ENCODE measurements at places on chromosomes 3 and 15.

- no peak for DNase-seq
Observed at GRCh38 chr3:4793311-4793710, 185.9 kb upstream of the BHLHE40 start.

- no peak for DNase-seq
Observed at GRCh38 chr3:79297245-79297960, 470.4 kb downstream of the ROBO1 start.

DNA sequence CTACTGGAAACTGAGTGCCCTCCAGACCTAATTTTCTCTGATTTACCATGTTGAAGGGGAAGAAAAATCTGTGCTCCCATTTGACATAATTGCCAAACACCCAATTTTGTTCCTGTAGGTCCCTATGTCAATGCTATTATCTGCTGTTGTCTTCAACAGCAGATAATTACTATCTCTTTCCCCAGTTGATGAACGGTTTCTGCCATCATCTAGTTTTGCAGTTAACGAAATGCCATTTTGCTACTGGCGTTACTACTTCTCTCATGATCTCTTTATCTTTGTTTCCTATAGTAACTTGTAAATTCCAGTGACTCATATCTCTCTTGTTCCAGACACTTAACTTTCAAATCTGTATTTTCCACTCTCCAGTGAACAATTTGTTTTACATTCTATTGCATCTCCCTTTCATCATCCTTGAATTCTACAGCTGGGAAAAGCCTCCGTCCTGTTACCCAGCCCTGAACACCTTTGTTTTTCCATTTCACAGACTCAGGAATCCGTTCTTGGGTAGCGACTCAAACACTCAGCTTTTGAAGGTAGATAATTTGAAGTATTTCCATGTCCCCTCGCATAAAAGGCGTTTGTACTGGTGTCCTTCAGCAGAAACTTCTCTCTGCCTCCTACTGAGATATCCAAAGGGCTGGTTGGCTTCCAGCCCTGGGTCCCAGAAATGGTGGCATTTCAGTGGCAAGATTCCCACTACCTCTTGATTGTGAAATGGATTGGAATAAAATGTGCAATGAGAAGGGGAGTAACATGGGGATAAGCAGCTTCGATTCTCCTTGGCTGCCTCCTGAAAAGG is 111.7 kb downstream of the FOXB1 start:
- no peak for DNase-seq

DNA sequence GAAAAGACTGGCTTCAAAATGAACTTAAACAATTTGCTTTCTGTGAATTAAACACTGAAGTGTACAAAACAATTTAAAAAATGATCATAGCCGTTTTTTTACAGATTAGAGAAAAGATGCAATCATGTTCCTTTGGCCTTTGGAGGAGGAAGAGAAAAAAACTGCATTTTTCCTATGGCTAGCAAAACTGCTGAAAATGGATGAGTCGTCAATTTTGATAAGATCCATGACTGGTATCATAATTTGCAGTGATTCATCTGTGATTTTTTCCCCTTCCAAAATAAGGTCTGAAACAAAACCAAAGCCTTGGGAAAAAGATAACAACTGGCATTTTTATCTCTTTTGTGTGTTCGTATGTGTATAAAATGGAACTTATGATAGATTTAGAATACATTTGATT is 255.6 kb upstream of the SATB1 start:
- no peak for DNase-seq

- no peak for DNase-seq
Observed at GRCh38 chr3:112587336-112587735, 25.5 kb downstream of the SLC35A5 start.

DNA sequence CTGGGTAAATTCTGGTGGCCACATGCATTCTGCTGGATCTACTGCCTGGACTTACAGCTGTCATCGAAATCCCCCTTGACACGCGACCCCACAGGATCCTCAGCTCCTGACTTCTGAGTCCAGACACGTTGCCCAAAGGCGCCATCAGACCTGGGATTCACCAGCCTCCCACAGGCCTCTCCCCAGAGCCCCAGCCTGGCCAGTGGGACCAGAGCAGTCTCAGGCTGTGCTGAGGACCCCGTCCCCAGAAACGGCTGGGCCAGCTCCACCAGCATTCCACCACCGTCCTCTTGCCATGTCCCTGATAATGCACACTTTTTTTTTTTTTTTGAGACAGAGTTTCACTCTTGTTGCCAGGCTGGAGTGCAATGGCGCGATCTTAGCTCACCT is 166.1 kb downstream of the LRRK1 start:
- no peak for DNase-seq

- no peak for DNase-seq
Observed at GRCh38 chr15:89393056-89393455, 58.4 kb upstream of the POLG start.

GRCh38 chr3:119013951-119014350 is 20.7 kb downstream of the IGSF11 start:
- DNase-seq = no peak

DNA sequence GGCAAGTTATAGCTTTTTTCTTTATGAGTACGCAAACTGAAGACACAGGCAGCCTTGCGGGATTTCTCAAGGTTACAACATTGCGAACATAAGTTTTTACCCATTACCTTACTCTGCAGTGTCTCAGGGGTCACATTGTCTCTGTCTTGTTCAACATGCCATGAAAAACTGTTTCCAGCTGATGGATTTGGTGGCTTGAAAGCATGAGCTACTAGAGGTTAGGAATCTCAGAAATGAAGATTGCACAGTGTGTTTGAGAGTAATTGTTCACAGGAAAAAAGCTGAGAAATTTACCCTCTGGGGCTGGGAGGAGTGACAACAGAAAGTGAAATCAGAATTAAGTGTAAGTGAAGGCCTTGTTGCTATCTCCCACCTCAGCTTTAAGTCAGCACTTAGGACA is 568.6 kb downstream of the TAFA4 start:
- DNase-seq = no peak

- DNase-seq = no peak
Observed at GRCh38 chr15:101477851-101478362, 11.6 kb downstream of the PCSK6 start.

GRCh38 chr3:172853921-172854666 is 103.6 kb downstream of the ECT2 start:
- DNase-seq = no peak

GRCh38 chr15:95075792-95076677 is 844.7 kb downstream of the MCTP2 start:
- no peak for DNase-seq

GRCh38 chr3:46261926-46262594 is 19.8 kb downstream of the CCR3 start:
- no peak for DNase-seq

GRCh38 chr3:114221165-114221880 is 16.1 kb downstream of the ZNF80 start:
- DNase-seq = no peak

GRCh38 chr3:4587838-4588105 is 94.6 kb downstream of the ITPR1 start:
- no peak for DNase-seq

GRCh38 chr3:174938102-174938501 is 79.0 kb downstream of the NAALADL2 start:
- no peak for DNase-seq

DNA sequence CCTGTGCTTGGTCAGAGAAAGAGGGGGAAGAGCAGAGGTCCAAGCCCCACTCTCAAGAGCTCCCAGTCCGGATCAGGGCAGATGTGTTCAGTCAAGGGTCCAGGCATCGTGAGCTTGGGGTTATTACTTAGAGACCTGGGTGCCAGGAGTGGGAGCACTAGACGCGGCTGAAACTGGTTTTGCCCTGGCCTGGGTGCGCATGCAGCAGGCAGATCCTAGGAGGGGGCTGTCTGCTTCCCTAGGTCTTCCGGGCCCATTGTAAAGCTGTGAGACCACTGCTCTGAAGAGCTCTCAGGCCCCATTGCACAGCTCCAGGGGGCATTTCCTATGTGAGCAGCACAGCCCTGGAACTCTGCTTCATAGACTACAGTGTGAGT is 204.9 kb upstream of the LINGO1 start:
- no peak for DNase-seq

- DNase-seq = no peak
Observed at GRCh38 chr3:43214616-43215015, 71.7 kb upstream of the SNRK start.

- DNase-seq = no peak
Observed at GRCh38 chr15:34847598-34847997, 52.2 kb upstream of the ACTC1 start.

DNA sequence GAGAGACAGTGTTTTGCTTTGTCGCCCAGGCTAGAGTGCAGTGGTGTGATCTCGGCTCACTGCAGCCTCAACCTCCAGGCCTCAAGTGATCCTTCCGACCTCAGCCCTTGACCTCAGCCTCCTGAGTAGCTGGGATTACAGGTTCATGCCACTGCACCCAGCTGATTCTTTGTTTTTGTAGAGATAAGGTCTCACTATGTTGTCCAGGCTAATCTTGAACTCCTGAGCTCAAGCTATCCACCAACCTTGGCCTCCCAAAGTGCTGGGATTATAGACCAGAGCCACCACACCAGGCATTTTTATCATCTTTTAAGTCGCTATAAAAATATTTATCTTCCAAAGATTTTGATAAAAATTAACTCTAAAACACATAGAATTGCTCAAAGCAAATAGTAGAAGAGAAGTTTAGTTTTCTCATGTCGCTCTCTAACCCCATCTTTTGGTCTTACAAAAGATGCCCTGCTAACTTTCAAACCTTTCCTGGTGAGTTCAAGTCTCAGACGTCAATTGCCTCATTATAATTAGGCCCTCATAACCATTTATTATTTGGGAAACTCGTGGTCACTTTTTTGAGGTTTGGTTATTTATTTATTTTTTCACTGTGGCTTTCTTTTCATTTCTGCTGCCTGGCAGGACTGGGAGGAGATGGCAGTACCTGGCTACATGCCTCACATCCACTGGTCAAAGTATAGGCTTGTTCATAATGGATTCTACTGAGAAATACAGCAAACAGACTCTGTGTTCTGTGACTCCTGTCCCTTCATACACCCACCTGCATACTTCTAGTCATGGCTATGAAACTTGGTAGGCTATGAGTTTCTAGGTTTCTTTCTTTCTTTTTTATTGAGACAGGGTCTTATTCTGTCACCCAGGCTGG is 48.3 kb upstream of the DPPA4 start:
- DNase-seq = no peak

- DNase-seq = no peak
Observed at GRCh38 chr3:52085681-52086282, 29.4 kb upstream of the DUSP7 start.

- no peak for DNase-seq
Observed at GRCh38 chr3:136787349-136787748, 31.6 kb upstream of the SLC35G2 start.

- no peak for DNase-seq
Observed at GRCh38 chr3:39501968-39502837, 34.7 kb downstream of the MOBP start.

- no peak for DNase-seq
Observed at GRCh38 chr3:18786650-18787323, 361.5 kb upstream of the KCNH8 start.

- no peak for DNase-seq
Observed at GRCh38 chr3:182755308-182755707, 38.0 kb upstream of the ATP11B start.

DNA sequence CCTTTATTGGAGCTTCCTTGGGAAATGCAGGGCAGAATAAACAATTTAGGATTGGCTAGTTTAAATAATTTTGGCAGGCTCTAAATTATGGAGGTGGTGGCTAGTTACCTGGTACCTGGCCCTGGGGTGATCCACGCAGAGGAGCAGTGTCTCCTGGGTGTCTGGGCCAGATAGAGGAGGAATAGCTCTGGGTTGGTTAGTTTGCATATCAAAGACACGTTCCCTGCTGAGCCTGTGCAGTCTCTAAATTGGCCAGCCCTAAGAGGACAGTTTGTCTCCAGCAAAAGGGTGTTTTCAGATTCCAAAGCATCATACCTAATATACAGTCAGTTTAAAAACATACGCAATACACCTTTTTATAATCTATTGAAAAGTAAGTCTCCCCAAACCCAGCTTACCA is 333.3 kb upstream of the TPM1 start:
- no peak for DNase-seq

GRCh38 chr3:151818361-151818760 is 4.4 kb downstream of the AADAC start:
- no peak for DNase-seq

- DNase-seq = no peak
Observed at GRCh38 chr15:25717457-25718168, 145.5 kb downstream of the ATP10A start.

GRCh38 chr3:55907616-55908015 is 420.5 kb upstream of the WNT5A start:
- DNase-seq = no peak

GRCh38 chr3:135260025-135260424 is 465.0 kb downstream of the EPHB1 start:
- no peak for DNase-seq

DNA sequence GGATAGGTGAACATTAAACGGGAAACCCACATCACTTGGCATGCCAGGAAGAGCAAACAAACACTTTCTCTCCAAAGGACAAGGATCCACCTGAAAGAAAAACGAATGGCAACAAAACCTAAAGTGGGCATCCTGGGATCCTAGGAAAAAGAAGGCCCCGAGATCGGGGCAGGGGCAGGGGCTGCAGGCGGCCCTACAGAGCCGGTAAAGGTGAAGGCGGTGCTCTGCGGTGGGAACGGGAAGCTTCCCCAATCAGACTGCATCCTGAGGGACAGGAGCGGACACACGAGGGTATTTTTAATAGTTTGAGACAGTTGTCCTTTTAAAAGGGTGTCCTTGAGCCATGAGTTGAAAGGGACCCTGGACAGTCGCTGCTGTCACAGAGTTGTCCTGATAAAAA is 24.9 kb upstream of the GABRA5 start:
- no peak for DNase-seq

- no peak for DNase-seq
Observed at GRCh38 chr15:69662645-69663000, 210.0 kb downstream of the RPLP1 start.

- DNase-seq = no peak
Observed at GRCh38 chr3:63588895-63589294, 63.6 kb upstream of the SNTN start.

DNA sequence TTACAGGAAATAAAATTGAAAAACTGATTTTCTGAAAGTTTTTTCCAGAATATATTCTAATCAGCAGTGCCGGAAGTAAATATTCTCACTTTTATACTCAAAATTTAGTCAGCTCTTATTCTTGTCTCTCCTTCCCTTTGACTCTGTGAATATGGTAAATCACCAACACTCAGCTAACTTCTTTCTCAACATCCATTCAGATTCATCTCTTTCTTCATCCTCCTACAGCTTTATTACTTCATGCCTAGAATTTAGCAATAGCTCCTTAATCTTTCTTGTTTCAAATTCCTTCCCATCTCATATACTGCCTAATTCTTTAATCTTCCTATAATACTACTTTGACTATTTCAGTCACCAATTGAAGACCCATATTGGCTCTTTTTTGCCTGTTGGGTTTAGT is 67.9 kb downstream of the FGF7 start:
- no peak for DNase-seq

GRCh38 chr3:122975163-122975923 is 52.2 kb downstream of the SEMA5B start:
- DNase-seq = no peak

GRCh38 chr15:82871358-82871757 is 61.9 kb downstream of the WHAMM start:
- DNase-seq = no peak

GRCh38 chr3:194962056-194962455 is 276.4 kb downstream of the FAM43A start:
- DNase-seq = no peak

GRCh38 chr3:58408906-58409305 is 24.7 kb downstream of the PDHB start:
- DNase-seq = no peak

- DNase-seq = no peak
Observed at GRCh38 chr3:176351408-176351807, 845.9 kb downstream of the TBL1XR1 start.

- no peak for DNase-seq
Observed at GRCh38 chr3:150739877-150740645, 22.9 kb downstream of the SIAH2 start.

Measured in naive thymus-derived CD8-positive, alpha-beta T cell (primary cell).